RWPE2 (cell line): ENCODE measurements at places on chromosomes 13 and 19.
A peak's percentile ranks its signal among the peaks of the same experiment; 100 is the strongest.

GRCh38 chr13:109002934-109003333, 373.5 kb downstream of the MYO16 start:
- DNase-seq, result no peak

DNA sequence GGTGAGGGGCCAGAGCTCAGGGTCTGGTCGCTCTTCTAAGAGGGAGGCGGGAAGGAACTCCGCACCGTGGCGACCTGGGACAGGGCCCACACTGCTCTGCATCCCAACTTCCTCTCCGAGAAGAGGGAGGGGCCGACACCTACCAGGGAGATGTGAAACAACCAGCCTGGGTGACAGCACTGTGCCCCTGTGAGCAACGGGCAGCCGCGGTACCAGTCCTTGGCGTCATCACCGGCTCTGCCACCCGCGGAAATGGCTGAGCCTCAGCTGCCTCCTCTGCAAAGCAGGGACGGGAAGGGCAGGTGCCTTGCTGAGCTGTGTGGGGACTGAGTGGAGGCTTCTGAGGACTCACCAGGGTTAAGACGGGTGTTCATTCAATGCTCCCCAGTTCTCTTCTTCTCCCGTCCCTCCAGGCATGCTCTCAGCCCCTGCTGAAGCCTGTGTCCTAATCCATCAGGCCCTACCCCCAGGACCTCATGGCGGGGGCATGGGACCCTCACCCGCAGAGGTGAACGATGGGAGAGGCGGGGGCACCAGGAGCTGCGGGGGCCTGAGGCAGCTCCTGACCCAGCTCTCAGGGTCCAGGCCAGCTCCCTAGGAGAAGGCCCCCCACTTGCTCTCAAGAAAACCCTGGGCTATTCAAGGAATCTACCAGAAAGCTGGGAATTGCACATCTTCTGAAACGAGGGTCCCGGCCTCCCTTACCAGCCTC, 9.3 kb downstream of the ZNF787 start:
- DNase-seq, result no peak

DNA sequence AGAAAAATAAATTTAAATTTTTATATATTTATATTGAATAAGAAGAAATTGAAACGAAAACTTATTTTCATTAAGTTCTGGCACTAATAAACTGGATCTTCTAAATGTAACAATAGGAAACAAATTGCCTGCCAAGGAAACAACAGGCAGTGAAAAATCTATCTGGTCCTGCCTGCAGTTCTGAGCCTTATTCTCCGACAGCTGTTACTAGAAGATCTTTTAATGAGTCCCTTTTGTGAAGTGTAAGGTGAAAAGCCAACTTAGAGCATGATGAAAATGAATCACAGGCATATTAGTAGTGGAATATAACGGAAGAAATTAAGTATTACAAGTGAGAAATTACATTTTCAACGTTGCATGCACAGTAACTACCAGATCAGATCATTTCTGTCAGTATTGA, 1002.7 kb upstream of the PCDH20 start:
- DNase-seq, result no peak

GRCh38 chr13:114264886-114265611, 16.4 kb upstream of the UPF3A start:
- DNase-seq, result no peak

DNA sequence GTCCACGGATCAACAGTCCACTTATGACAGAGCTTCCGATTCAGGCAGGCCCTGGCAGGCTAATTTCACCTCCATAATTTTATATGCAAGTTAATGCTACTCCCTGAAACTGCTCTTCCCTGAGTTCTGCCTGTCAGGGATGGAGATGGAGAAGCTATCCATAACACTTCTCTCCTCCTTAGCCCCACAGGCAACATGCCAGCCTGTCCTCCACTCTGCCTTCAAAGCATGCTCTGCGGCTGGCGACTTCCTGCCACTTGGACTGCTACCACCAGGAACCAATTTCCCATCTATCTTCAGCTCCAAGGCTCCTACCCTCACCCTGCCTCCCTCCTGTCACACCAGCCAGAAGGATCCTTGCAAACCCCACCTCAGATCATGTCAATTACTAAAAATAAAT, 35.4 kb downstream of the GSX1 start:
- no peak for DNase-seq

DNA sequence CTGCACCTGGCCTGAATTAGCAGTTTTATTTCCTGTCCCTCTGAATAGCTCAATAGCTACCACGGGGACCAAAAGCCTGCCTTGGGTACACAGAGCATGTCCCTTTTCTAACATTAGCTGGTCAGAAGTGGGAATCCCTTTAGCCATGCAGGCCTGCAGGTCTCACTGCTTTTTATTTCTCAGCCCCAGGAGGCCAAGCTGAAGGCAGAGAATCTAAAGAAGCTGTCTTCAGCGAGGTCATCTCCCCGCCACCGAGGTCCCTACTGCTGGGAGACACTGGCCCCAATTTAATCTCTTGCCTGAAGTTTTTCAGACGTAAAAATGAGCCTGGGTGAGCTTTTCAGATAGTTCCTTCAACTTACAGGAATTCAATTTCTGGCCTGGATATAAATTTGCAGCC, 40.7 kb downstream of the PIN1 start:
- DNase-seq, result no peak

DNA sequence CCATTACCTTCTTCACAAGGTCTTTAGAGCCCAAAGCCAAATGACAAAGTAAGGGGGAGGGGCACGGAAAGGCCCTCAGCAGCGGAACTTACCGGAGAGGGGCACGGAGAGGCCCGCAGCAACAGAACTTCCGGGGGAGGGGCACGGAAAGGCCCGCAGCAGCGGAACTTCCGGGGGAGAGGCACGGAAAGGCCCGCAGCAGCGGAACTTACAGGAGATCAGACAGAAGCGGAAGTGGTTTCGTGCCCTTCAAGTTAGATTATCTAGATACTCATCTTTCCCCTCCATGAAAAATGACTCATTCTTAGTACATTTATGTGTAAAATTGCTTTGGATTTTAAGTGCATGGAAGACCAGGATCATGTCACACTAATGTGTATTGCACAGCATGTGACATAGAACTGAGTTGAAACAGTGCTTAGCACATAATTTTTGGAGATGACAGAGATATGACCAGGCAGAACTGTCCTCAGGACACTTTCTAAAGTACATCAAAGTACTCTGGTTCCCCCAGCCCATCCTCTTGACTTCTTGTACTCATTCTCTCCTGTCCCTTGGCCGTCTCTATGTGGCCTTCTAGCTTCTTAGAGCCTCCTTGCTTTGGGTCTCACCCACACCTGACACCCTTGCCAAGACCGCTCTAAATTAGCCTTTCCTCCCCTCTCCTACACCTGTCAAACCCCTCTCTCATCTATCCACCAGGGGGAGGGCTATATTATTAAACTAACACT, 25.7 kb upstream of the TPTE2 start:
- no peak for DNase-seq

DNA sequence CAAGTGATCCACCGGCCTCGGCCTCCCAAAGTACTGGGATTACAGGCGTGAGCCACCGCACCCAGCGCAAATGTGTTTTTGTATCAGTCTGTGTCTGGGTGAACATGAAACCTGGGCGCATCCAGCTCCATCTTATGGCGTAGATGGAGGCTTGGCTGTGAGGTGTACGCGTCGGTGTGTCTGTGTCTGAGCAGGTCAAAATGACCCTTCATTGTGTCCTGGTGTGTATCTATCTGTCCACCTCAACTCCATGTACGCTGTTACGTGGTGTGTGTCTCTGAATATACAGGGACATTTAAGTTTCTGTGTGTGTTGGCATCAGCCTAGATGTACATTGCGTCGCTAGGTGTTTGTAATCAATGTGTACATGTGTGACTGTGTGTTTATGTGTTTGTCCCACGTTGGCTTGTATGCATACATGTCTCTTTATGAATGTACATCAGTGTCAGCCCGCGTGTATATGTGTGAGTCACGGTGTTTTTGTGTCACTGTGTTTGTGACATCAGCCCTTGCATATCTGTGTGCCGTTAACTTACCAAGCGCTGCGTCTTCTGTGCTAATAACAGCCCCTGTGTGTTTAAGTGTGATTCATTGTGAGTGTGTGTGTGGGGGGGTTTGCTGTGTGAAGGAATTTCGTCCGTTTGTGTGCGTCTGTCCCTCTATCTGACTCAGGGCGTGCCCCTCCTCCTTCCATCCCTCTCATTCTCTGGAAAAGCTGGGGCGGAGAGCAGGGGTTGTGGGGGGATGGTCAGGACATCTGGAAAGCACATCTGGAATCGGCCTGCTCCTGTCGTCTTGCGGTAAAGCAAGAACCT, 6.4 kb downstream of the AXL start:
- peak; percentile 95 for DNase-seq

DNA sequence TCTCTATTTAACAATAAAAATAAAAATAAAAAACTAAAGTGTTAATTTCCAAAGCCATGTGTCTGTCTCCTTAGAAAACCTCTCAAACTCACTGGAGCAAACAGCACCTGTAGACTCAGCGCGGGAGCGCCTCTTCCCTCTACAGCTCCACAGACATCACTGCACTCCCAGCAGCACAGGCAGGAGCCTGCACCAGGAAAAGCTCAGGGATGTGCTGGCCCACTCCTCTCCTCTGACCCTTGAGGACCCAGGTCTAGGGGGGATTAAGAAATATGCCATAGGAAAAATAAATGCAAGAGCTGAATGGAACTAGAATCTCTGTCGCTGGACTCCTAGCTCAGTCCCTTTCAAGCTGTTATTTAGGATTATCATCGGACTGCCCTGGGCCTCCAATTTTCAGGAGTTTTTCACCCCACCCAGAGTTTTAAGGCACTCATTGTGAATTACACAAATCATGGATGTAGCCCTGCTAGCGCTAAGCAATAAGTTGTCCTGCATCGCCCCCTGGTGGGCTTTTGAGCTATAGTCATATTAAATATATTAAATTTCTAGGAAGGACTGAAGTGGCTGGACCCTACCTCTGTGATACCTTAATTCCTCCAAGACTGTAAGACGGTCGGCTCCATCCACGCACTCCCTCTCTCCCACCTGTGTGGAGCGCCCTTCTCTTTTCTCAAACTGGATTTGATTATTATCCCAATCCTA, 333.9 kb downstream of the UQCRFS1 start:
- no peak for DNase-seq

DNA sequence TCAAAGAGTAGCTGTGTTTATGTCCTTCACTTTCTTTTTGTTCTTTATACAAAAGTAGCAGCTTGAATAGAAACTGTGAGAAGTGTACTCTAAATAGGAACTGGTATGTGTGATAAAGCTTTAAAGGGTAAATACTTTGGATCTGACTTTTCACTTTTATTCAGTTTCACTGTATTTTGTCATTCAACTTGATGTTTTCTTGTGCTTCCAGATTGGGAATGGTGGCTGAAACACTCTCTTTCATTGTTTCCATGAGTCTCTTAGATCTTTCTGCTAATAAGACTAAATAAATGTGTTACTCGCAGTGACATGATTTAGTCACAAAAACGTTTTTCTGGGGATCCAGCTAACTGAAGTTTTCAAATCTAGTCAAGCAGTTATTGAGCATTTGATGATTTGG, 133.2 kb downstream of the GPC5 start:
- no peak for DNase-seq
